Posterior vena cava (tissue), 2 donors: ENCODE measurements at places on chromosomes 2 and 18. TPM values are rescaled to one million over a fixed set of nuclear protein-coding genes. Genes with fewer than 3 reads are reported as not detected.

Gene ATIC
- 52.2 TPM for total RNA-seq

Gene RUFY4
- total RNA-seq = not detected

Gene DYNAP
- not detected for total RNA-seq

Gene C1QL2
- not detected for total RNA-seq

Gene KCNE4
- total RNA-seq = 23.0 TPM

Gene MYO3B
- total RNA-seq = not detected

Gene SF3B6
- 66.7 TPM for total RNA-seq

Gene CCBE1
- total RNA-seq = 3.0 TPM

Gene TUBA4A
- total RNA-seq = 25.6 TPM

Gene CFAP221
- total RNA-seq = 3.4 TPM

Gene TMBIM1
- 195 TPM for total RNA-seq

Gene DTNA
- total RNA-seq = 110 TPM

Gene ERFE
- total RNA-seq = 0.79 TPM

Gene TEX44
- not detected for total RNA-seq

Gene KCNIP3
- 10.5 TPM for total RNA-seq

Gene CD8B2
- total RNA-seq = not detected

Gene STARD6
- not detected for total RNA-seq

Gene HSBP1L1
- total RNA-seq = 5.9 TPM

Gene TMEM247
- not detected for total RNA-seq

Gene LOXHD1
- total RNA-seq = 0.38 TPM

Gene DPP4
- total RNA-seq = 5.1 TPM

Gene ALLC
- not detected for total RNA-seq

Gene ATP9B
- 32.9 TPM for total RNA-seq

Gene STAMBP
- 38.7 TPM for total RNA-seq

Gene LRRTM1
- 0.10 TPM for total RNA-seq

Gene TWIST2
- total RNA-seq = 18.6 TPM

Gene SPC25
- 0.42 TPM for total RNA-seq

Gene ZNF519
- 10.2 TPM for total RNA-seq

Gene CYP27C1
- total RNA-seq = 0.29 TPM

Gene FOXI3
- not detected for total RNA-seq

Gene ST6GAL2
- 43.0 TPM for total RNA-seq
